Smooth muscle cell of the pulmonary artery (primary cell): ENCODE measurements at places on chromosomes 16 and 17. TPM values are rescaled to one million over a fixed set of nuclear protein-coding genes. Genes with fewer than 3 reads are reported as not detected.

The KRTAP16-1 gene
- not detected in 2 replicates for total RNA-seq

The CDC6 gene
- total RNA-seq = 3.9 and 6.6 TPM in 2 replicates

The FNDC8 gene
- not detected in 2 replicates for total RNA-seq

The TP53TG3F gene
- total RNA-seq = not detected in 2 replicates

The GLP2R gene
- total RNA-seq = not detected in 2 replicates

The CHD9NB gene
- 2.7 and 4.4 TPM in 2 replicates for total RNA-seq

The CCL7 gene
- 0.85 and 3.7 TPM in 2 replicates for total RNA-seq

The CCL16 gene
- total RNA-seq = not detected in 2 replicates

The ABCC11 gene
- total RNA-seq = 0.26 and 0.30 TPM in 2 replicates

The SLC5A10 gene
- under 0.01 TPM in 1 of 2 replicates, not detected in the other for total RNA-seq

The BAIAP3 gene
- 1.2 and 1.3 TPM in 2 replicates for total RNA-seq

The MYL4 gene
- total RNA-seq = 0.85 TPM in 1 of 2 replicates, not detected in the other

The PRR35 gene
- not detected in 2 replicates for total RNA-seq

The COX6A2 gene
- not detected in 2 replicates for total RNA-seq

The TRAF4 gene
- total RNA-seq = 15.6 and 32.4 TPM in 2 replicates

The KCNJ18 gene
- not detected in 2 replicates for total RNA-seq

The HOXB5 gene
- 0.20 and 0.50 TPM in 2 replicates for total RNA-seq

The SYCE1L gene
- 0.40 TPM in 1 of 2 replicates, not detected in the other for total RNA-seq

The LMF1 gene
- total RNA-seq = 21.9 and 36.9 TPM in 2 replicates

The KRT36 gene
- total RNA-seq = not detected in 2 replicates

The GUCY2D gene
- total RNA-seq = not detected in 2 replicates

The CRYM gene
- 0.63 TPM in 1 of 2 replicates, not detected in the other for total RNA-seq

The SRCIN1 gene
- total RNA-seq = 0.07 TPM in 1 of 2 replicates, not detected in the other

The UMOD gene
- not detected in 2 replicates for total RNA-seq
